Hematopoietic multipotent progenitor cell treated with erythropoietin and hydrocortisone succinate and interleukin-3 and kit ligand, for 15 days (in vitro differentiated cells): ENCODE measurements at places on chromosomes 5 and 9.

DNA sequence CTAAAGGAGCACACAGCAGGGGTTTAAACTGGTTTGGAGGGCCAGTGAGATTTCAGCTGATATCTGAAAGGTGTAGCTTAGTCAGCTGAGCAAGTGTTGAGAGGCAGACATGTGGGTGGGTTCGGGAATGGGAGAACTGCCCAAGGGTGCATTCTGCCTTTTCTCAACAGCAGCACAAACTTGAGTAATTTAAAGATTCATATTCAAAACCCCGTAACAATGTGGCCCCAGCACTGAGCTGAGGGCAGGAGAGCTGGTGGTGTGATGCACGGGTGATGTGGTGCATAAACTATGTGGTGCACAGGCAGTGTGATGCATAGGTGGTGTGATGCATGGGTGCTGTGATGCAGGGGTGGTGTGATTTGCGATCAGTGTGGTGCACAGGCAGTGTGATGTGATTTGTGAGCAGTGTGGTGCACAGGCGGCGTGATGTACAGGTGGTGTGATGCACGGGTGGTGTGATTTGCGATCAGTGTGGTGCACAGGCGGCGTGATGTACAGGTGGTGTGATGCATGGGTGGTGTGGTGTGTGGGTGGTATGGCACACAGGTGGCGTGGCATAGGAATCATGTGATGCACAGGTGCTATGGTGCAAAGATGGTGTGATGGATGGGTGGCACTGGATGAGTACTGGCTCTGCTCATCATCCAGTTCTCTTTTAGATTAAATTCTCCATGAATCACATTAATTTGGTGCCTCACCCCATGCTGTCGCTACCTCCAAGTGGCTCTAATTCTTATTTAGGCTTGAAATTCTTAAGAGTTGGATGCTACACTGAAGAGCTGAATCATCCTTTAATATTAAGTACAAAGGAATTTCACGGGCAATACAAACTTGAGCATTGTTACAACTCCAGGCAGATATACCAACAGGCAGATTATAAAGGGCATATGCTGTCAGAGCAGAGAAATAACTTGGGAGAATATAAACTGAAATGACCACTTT lies 53.6 kb downstream of the DAP start:
- DNase-seq: no peak

DNA sequence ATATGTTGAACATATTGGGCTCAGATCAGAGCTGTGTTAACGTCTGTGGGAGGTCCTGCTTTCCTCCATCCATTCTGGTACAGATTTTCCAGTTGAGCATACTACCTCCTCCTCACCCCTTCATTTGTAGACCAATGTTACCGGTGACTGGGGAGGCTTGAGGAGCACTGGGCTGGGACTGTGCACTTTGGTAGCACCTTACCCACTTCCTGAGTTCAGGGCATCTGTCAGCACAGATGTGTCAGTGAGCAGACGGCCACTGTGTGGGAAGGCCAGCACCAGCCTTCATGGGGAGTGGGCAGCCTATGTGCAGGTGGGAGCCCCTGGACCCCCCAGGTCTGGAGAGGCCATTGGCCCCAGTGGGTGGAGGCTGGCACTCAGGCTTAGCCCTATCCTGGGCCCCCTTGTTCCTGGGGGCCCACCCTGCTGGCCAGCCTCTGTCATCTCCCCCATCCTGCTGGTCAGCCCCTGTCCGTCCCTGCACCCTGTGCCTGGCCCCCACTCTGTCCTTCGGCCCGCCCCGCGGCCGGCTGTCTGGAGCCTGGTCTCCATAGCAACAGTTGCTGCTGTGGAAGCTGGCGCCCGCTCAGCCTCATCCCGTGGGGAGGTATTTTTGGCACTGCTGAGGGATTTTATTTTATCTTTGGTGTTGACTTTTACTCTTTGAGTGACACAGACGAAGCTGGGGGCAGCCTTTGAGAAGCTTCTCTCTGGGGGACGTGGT lies 21.3 kb downstream of the WNK2 start:
- no peak for DNase-seq

- no peak for DNase-seq
Measured at GRCh38 chr5:176540956-176541337, 3.7 kb upstream of the RNF44 start.

GRCh38 chr5:122351416-122352157 lies 39.5 kb downstream of the SNCAIP start:
- DNase-seq: no peak

DNA sequence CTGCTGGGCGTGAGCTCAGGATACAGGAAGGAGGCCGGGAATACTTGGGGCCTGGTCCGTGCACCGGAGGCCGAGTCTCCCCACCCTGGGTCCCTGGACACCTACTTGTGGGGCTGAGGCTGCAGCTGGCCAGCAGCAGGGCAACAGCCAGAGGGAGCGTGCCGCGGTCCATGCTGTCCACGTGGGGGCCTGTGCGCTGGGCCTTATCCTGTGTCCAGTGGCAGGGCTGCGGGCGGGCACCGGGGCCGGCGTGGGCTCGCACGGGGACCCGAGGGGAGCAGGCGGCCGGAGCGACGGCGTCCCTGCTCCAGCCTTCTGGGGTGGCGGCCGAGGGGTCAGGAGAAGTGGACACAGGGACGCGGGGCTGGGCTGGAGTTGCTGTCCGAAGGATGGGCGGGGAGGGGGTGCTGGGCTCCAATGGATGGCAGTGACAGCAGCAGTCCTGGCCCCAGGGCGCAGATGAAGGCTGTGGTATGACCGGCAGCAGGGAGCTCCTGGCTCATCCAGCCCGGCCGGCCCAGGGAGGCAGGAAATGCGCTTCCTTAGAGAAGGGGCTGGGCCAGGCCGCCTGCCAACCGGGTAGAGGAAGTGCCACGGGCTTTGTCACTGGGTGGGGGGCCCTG lies at the start of gene ENG:
TSS of gene ENG (minus strand) at position 475 of the 623 bp plus-strand sequence. CDS start at position 172, 303 bp downstream.
- DNase-seq: no peak

- DNase-seq: no peak
Measured at GRCh38 chr9:104836235-104836634, 72.3 kb downstream of the NIPSNAP3B start.

- DNase-seq: no peak
Measured at GRCh38 chr5:133149345-133149744, 97.5 kb downstream of the HSPA4 start.

DNA sequence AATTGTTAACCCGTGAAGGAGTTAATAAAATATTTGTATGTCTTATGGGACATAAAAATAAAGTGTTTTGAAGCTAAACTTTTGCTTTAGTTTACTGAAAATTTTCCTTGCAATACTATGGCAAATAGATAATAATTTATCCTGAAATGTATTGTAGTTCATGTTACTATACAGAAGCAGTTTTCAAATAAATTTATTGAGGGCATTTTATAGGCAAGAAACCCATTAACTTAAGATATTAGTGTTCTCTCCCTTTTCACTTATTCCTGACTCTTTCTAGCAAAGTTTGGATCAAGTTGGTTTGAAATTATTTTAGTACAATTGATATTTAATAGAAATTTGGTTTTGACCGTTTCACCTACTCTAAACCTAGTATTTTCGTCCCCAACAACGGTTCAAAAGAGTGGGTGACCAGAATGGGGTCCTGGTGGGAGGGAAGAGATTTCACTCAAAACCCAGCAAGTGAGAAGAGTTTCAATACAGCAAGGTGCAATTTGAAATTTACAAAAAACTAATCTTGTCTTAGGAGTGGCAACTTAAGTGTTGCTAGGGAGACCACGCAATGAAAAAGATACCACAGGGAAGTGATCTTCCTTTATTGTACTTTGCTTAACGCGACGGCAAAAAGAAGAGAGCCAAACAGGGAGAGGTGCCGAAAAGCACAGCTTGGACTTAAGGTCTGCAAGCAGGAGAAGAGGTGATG lies 28.4 kb downstream of the NR2F1 start:
- DNase-seq: no peak

DNA sequence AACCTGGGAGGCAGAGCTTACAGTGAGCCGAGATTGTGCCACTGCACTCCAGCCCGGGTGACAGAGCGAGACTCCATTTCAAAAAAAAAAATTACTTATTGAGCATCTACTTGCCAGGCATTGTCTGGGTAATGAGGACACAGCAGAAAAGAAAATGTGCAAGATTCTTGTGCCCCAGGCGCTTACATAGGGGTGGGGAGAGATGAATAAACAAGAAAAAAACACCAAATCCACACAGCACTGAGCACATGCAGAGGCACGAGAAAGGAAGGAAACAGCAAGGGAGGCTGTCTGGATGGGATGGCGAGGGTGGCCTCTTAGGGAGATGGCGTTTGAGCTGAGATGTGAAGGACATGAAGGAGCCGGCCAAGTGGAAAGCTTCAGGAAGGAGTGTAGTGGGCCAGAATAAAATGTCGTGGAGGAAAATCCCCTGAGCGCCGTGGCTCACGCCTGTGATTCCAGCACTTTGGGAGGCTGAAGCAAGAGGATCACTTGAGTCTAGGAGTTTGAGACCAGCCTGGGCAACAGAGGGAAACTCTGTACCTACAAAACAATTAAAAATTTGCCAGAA lies 13.9 kb downstream of the DYNC2I2 start:
- no peak for DNase-seq

DNA sequence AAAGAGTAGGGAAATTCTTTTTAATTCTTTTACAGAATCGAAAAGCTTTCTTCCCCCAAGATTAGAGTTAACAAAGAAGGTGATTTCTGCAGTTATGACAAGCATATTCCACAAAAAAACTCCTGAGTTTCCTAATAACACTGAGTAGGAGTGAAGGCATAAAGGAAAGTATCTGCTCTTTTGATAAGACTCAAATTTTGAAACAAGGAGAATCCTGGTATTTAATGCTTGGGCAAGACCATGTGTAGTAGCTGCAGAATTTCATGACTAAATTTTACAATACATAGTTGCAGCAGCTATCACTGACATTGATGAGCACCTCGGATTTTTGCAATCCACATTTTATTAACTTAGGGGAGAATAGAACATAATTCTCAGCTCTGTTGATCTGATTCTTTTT lies 92.6 kb downstream of the MARCHF3 start:
- no peak for DNase-seq

GRCh38 chr5:21823076-21823574 lies 1030.0 kb downstream of the CDH12 start:
- no peak for DNase-seq

DNA sequence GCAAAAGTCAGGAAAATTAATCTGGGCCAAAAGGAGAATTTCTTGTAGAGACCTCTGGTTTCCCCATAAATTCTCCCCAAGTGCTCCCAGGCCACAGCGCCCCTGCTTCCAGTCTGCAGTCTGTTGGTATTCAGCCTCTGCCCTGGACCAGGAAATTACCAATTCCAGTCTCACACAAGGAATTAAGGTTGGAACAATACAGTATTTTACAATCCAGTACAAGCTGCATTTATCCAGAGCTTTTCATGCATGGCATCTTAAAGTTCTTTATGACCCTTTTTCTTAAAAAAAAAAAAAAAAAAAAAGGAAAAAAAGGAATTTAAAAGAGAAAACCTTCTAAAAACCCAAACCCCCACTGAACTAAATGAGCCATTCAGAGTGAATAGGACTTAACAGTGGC lies 139.6 kb upstream of the RANBP3L start:
- no peak for DNase-seq

DNA sequence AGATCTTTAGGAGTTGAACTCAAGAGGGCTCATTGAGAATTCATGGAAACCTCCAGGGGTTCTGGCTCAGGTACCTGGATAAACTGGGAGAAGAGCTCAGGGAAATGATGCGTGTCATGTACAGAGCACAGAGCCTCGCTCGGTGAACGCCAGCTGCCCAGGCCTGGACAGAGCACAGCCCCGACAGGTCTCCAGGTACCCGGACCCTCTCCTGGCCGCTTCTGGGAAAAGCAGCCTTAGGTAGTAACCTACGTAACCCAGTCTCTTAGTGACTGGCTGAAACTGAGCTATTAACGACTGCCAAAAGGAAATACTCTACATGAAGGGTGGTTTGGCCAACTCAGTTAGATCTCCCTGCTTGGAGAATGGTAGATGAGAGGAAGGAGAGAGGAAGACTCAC lies 157.4 kb downstream of the TTLL11 start:
- no peak for DNase-seq

- DNase-seq: no peak
Measured at GRCh38 chr5:21184581-21184980, 1196.6 kb upstream of the CDH18 start.

DNA sequence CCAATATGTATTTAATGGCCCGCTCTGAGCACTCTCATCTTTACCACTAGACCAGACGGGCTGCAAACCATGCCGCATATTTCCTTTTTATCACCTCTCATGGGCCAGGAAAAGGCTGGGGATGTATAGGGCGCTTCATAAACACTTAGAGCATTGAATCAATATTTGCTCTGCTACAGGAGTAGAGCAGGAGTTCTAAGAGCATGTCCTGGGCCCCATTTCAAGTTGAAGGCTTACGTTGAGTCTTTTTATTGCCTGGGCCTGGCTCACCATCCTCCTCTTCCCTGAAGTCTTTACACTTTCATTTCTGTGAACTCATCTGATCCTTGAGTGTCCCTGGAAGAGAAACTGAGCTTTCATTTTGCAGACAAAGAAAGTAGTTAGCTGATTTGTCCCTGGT lies 112.4 kb downstream of the FSTL4 start:
- DNase-seq: no peak

GRCh38 chr5:151581347-151581746 lies 9.8 kb downstream of the FAT2 start:
- DNase-seq: no peak

GRCh38 chr9:4114569-4115505 lies 185.0 kb downstream of the GLIS3 start:
- no peak for DNase-seq

- DNase-seq: no peak
Measured at GRCh38 chr5:55502759-55503158, 32.0 kb downstream of the PLPP1 start.

- no peak for DNase-seq
Measured at GRCh38 chr5:66138637-66139317, 5.3 kb upstream of the SREK1 start.
